ENCODE measurements at places on chromosomes 16 and 17.

DNA sequence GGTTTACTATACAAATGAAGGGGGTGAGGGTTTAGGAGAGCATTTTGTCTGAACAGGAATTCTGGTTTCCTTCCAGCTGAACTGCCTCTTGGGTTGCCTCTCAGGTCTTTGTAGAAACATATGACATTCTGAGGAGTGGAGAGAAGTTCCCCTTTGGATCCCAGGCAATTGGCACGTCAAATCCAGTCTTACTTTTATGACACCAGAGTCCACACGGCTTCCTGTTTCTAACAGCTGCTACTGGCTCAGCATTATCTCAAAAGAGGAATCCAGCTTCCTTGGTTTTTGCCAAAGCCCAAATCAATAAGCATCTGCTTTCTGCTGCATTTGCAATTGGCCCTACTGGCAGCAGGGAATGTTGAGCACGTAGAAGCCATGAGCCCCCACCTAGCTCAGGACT is 97.6 kb upstream of the FAM20A start:
- no peak overlapping the region for H3K27ac ChIP-seq
- no peaks in the 10 kb centered on the region for H3K36me3 ChIP-seq
- no peaks in the 10 kb centered on the region for H3K27me3 ChIP-seq
- H3K4me1 ChIP-seq = peaks cover 5% of the 10 kb centered on the region
- DNase-seq = no peak

DNA sequence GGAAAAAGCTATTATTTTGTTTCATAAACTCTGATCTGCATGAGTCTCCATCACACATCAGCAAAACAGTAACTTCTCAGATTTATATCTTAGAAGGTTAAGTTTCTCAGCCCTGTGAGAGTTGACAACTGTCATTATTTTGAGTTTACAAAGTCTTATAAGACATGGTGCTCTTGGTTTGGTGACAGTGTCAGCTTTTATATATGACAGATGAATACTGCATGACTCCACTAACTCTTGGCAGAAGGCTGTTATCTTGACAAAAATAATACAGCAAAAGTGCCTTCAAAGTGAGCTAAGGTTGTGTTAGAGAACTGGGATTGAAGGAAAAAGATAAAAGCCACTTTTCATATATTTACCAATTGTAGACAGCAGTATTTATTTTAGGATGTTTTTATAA is 528.4 kb upstream of the SOX9 start:
- H3K36me3 ChIP-seq = no peaks in the 10 kb centered on the region
- no peaks in the 10 kb centered on the region for H3K4me1 ChIP-seq
- DNase-seq = no peak

DNA sequence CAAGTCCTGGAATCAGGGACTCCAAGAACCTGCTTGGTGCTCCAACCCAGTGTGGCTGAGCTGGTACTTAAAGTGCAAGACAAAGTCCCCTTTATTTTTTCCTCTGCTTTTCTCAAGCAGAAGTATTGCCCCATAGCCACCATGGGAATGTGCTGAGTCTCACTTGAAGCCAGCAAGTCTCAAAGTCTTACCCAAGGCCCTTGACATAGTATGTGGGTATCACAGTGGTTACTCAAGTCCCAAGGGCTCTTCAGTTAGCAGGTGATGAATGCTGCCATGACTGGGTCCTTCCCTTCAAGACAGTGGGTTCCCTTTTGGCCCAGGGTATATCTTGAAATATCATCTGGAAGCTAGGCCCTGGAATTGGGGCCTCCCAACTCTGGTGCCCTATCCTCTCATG is 30.5 kb upstream of the GINS3 start:
- no peak for DNase-seq
- no peaks in the 10 kb centered on the region for H3K4me1 ChIP-seq
- H3K27ac ChIP-seq = no peak overlapping the region
- H3K27me3 ChIP-seq = peaks cover 30% of the 10 kb centered on the region
- no peak overlapping the region for H3K4me3 ChIP-seq

- peaks cover 24% of the 10 kb centered on the region for H3K27me3 ChIP-seq
- no peak for DNase-seq
- no peak overlapping the region for H3K27ac ChIP-seq
- H3K36me3 ChIP-seq = no peaks in the 10 kb centered on the region
Observed at GRCh38 chr17:45003877-45004276, 35.8 kb upstream of the C1QL1 start.

GRCh38 chr16:75471723-75472633 is 7.5 kb upstream of the TMEM170A start:
- no peak overlapping the region for H3K4me3 ChIP-seq
- no peak for DNase-seq
- no peaks in the 10 kb centered on the region for H3K36me3 ChIP-seq
- peaks cover 6% of the 10 kb centered on the region for H3K4me1 ChIP-seq
- no peaks in the 10 kb centered on the region for H3K27me3 ChIP-seq

DNA sequence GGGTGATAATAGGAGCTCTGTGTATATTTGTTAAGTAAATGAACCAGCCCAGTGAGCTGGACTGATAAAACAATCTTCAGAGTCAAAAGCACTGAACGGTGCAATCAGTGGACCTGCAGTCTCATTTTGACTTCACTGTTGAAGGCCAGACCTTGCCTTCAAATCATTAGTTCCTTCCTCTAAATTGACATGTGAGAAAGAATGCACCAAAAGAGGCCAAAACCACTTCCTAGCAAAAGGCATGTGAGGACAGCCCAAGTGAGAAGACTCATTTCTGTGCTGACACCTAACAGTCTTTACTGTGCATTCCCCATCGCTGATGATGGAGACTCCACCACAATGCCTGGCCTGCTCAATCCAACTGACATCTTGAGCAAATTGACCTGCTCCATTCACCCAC is 10.6 kb downstream of the GTF3C1 start:
- H3K4me3 ChIP-seq = no peak overlapping the region
- no peaks in the 10 kb centered on the region for H3K27me3 ChIP-seq

GRCh38 chr17:72158895-72159885 is 38.4 kb downstream of the SOX9 start:
- no peak for DNase-seq
- no peak overlapping the region for H3K4me3 ChIP-seq
- peaks cover 18% of the 10 kb centered on the region for H3K4me1 ChIP-seq
- H3K36me3 ChIP-seq = peaks cover 8% of the 10 kb centered on the region
- peaks cover 6% of the 10 kb centered on the region for H3K27me3 ChIP-seq
- H3K27ac ChIP-seq = no peak overlapping the region

GRCh38 chr16:73125850-73126524 is 78.1 kb upstream of the ZFHX3 start:
- DNase-seq = no peak
- H3K4me3 ChIP-seq = no peak overlapping the region
- no peaks in the 10 kb centered on the region for H3K27me3 ChIP-seq
- no peaks in the 10 kb centered on the region for H3K36me3 ChIP-seq

DNA sequence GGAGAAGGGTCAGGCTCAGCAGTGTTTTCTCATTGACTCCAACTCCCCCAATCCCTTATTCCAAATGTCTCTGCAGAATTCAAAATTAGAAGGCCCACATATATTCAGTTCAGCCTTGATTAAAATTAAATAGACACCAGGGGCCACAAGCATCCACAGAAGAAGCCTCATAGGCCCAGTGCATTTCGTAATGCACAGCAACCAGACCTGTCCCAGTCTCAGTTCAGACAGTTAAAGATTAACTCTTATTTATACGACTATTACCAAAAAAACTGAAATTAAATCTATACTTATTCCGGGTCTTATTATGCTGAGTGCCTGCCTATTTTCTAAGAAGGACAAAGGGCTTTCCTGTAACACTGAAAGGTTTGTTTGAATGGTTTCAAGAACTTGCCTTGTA is 41.8 kb upstream of the GSG1L start:
- H3K27me3 ChIP-seq = no peaks in the 10 kb centered on the region
- H3K4me3 ChIP-seq = no peak overlapping the region

DNA sequence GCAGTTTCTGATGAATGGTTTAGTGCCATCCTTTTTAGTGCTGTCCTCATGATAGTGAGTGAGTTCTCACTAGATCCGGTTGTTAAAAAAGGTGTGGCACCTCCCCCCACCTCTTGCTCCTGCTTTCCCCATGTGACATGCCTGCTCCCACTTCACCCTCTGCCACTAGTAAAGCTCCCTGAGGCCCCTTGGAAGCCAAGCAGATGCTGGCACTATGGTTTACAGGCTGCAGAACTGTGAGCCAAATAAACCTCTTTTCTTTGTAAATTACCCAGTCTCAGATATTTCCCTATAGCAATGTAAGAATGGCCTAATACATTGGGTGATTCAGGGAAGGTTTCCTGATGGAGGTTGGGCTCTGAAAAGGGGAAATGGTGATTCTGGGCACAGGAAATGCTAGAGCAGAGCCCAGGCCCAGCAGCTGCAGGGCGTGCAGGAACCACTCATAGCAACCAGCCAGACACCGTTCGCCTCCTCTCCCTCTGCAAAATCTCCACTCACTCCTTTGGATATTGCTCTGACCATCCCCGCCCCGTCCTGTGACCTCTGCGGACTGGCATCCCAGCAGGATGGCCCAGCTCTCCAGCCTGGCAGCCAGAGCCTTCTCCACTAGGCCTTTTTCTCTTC is 2.6 kb upstream of the ADORA2B start:
- H3K36me3 ChIP-seq = no peaks in the 10 kb centered on the region
- DNase-seq = no peak
- H3K4me1 ChIP-seq = peaks cover 6% of the 10 kb centered on the region
- H3K27me3 ChIP-seq = peaks cover 43% of the 10 kb centered on the region
- H3K27ac ChIP-seq = no peak overlapping the region

DNA sequence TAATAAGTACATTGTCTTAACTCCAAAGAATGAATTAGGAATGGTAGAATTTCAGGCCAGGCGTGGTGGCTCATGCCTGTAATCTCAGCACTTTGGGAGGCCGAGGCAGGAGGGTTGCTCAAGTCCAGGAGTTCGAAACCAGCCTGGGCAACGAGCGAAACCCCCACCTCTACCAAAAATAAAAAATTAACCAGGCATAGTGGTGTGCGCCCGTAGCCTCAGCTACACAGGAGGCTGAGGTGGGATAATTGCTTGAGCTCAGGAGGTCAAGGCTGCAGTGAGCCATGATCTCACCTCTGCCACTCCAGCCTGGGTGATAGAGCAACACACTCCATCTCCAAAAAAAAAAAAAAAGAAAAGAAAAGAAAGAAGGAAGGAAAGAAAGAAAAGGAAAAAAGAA is 18.5 kb upstream of the BBS2 start:
- H3K4me1 ChIP-seq = no peaks in the 10 kb centered on the region
- no peak overlapping the region for H3K4me3 ChIP-seq
- no peak overlapping the region for H3K27ac ChIP-seq
- peaks cover 37% of the 10 kb centered on the region for H3K27me3 ChIP-seq
- no peak for DNase-seq
- no peaks in the 10 kb centered on the region for H3K36me3 ChIP-seq

- H3K27me3 ChIP-seq = peaks cover 50% of the 10 kb centered on the region
- DNase-seq = no peak
- H3K4me1 ChIP-seq = peaks cover 17% of the 10 kb centered on the region
- no peak overlapping the region for H3K4me3 ChIP-seq
Observed at GRCh38 chr17:74842599-74843351, 16.9 kb downstream of the GRIN2C start.

DNA sequence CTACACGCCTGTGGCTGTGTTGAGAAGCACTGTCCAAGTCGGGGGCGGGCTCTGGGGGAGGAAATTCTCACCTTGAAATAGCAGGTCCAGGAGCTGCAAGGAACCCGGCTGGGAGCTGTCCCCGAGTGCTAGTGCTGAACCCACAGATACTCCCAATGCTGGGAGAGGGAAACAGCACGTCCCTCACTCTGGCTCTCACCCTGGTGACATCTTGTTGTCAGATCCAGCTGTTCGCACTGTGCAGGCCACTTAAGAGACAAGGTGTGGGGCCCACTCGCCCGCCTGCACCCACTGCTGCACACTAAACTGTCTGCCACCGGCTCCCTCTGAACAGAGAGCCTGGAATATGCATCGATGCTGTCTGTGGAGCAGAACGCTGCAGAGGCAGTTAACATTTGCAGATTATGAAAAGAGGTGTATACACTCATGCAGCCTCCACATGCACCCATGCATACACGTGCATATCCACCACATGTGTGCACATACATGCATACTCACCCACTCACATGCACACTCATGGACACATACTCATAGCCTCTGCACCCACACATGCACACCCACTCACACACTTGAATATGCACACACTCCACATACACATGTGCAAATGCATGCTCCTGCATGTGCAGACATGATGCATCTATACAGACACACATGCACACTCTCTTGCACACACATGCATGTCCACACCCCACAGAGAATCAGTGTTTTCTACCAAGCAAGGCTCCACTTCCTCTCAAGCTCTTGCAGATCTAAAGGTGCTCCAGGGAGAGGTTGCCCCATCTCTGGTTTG is 42.0 kb downstream of the MGAT5B start:
- peak; percentile 82 for DNase-seq
- H3K4me3 ChIP-seq = no peak overlapping the region
- no peak overlapping the region for H3K27ac ChIP-seq
- H3K4me1 ChIP-seq = no peaks in the 10 kb centered on the region
- peaks cover 8% of the 10 kb centered on the region for H3K27me3 ChIP-seq

GRCh38 chr17:36214918-36215317 is 4.1 kb downstream of the CCL4L2 start:
- H3K4me1 ChIP-seq = peaks cover 4% of the 10 kb centered on the region
- H3K27me3 ChIP-seq = peaks cover 47% of the 10 kb centered on the region
- no peaks in the 10 kb centered on the region for H3K36me3 ChIP-seq
- no peak for DNase-seq
- no peak overlapping the region for H3K4me3 ChIP-seq

DNA sequence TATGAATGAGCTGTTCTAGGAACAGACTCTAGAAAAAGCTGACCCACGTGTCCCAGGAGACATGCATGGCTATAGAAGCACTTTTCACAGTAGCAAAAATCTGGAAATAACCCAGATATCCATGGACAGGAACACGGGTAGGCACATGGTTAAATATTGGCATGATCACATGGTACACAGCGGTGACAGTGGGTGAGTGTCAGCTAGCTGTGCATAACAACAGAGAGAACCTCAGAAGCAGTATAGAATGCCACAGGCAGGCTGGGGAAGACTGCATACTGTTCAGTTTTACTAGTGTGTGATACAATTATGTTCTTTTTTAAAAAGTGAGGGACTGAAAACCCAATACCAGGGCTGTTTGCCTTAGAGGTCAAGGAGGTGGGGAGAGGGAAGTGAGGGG is 31.4 kb downstream of the EPN2 start:
- no peaks in the 10 kb centered on the region for H3K36me3 ChIP-seq
- no peaks in the 10 kb centered on the region for H3K27me3 ChIP-seq
- no peak for DNase-seq
- H3K4me1 ChIP-seq = peaks cover 45% of the 10 kb centered on the region

DNA sequence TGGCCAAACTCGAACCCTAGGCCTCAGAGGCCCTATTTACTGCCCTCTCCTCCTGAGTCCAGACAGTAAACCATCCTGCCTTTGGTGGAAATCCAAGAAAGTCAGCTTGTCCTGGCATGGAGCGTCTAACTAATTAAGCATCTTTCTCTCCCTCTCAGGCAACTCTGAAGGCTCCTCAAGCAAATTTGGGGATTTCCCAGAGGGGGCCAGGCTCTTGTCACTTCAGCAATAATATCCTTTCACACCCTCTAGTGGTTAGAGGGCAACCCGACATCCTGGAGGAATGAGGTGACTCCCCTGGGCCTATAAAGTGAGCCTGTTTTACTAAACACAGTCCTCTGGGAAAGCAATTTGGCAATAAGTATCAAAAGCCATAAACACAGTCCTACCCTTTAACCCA is 60.4 kb downstream of the NOG start:
- H3K27ac ChIP-seq = no peak overlapping the region
- peaks cover 4% of the 10 kb centered on the region for H3K36me3 ChIP-seq
- DNase-seq = no peak

GRCh38 chr16:89191033-89191900 is 9.1 kb downstream of the SLC22A31 start:
- no peaks in the 10 kb centered on the region for H3K36me3 ChIP-seq
- H3K4me3 ChIP-seq = peak overlapping the region; percentile 57
- H3K27me3 ChIP-seq = peaks cover 17% of the 10 kb centered on the region
- DNase-seq = no peak
- no peak overlapping the region for H3K27ac ChIP-seq
- H3K4me1 ChIP-seq = no peaks in the 10 kb centered on the region

Measured in type B pancreatic cell (in vitro differentiated cells).